ENCODE measurements at places on chromosomes 3 and 15. TPM values are rescaled to one million over a fixed set of nuclear protein-coding genes. Genes with fewer than 3 reads are reported as not detected.

UPK1B gene
- not detected for total RNA-seq

ZNF660 gene
- 0.30 TPM for total RNA-seq

PLSCR2 gene
- total RNA-seq = not detected

ZIC4 gene
- 0.56 TPM for total RNA-seq

IL12A gene
- total RNA-seq = 14.2 TPM

All from A375 (cell line).